ENCODE measurements at places on chromosomes 6 and 20.

- DNase-seq = no peak
Observed at GRCh38 chr6:144063246-144063743, 32.1 kb downstream of the SF3B5 start.

- no peak for DNase-seq
Observed at GRCh38 chr6:16653226-16653625, 108.0 kb downstream of the ATXN1 start.

- DNase-seq = no peak
Observed at GRCh38 chr20:2814587-2815051, at the start of gene C20orf141. Gene C20orf141 (plus strand): TSS chr20:2814987. CDS start chr20:2815185, 198 bp downstream.

DNA sequence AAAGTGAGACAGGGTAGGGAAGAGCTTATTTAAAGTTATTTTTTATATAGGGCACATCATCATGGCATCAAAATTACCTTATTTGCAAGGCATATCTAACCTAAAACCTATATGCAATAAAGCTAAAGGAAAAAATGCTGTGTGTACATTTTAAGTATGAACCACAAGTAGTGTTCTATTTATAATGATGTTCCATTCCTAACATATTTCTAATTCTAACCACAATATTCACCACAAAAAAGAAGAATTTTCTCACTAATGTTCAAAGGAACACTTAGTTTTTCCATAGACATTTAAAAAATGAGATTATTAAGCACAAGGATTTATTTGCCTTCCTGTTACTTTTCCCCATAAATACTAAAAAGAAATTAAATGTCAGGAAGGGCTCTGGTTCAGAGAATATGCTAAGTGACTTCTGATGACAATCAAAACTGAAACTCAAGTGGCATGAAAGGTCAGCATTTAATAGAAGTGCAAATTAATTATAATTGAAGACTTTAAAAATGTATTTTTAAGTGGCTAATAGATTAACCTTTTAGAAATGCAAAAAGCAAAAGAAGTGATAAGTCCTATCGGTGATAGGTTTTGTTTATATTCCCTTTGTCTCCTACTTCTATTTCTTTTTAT, 25.1 kb downstream of the GPR63 start:
- DNase-seq = no peak

GRCh38 chr20:36034875-36035274, 66.5 kb downstream of the CNBD2 start:
- no peak for DNase-seq

DNA sequence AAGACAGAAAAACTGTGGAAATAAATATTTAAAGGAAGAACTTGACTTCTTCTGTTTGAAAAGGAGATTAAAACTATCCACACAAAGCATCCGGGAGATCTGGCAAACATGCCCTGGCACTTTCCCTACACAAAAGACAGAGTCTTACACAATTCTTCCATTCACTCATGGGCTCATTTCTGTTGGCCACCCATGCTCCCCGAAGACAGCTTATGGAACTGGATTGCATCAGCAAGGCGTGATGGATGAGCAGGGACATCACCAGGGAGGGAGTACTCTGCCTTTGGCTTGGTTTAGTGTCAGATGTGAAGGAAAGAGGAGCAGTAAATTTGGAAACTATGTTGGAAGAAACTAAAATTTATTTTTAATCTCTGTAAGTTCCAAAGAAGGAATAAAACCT, 379.3 kb downstream of the CD109 start:
- no peak for DNase-seq

DNA sequence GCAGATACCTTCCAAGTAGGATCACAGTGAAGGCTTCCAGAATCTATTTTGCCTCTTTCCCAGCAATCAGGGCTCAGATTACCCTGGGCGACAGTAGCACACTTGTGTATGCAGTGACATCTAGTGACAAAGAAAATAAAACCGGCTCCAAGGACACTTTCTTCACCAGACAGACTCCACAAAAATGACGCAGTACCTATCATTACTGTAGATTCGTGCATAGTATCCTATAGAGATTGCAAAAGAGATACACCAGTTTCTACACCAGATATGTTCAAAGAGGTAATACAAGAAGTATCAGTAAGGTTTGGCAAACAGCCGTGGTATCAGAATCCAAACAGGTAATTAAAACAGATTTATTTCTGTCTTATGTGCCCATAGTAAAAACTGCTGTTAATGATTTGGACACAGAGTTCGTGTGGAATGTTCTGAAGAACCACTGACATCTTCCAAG, 600.4 kb upstream of the JAG1 start:
- DNase-seq = no peak

DNA sequence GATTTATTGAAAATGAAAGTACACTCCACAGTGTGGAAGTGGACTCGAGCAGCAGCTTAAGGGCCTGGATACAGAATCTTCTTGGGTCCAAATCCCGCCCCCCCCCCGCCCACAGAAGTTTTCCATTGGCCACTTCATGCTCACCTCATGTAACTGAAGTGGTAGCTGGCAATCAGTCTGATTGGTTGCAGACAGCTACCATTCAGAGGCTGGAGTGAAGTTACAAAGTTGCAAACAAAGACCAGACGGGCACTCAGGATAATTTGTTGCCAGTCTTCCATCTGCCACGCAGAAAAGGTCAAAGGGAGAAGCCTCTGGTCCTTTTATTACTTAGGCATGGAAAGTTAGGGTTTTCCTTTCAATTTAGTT, 25.8 kb upstream of the FABP7 start:
- DNase-seq = no peak

DNA sequence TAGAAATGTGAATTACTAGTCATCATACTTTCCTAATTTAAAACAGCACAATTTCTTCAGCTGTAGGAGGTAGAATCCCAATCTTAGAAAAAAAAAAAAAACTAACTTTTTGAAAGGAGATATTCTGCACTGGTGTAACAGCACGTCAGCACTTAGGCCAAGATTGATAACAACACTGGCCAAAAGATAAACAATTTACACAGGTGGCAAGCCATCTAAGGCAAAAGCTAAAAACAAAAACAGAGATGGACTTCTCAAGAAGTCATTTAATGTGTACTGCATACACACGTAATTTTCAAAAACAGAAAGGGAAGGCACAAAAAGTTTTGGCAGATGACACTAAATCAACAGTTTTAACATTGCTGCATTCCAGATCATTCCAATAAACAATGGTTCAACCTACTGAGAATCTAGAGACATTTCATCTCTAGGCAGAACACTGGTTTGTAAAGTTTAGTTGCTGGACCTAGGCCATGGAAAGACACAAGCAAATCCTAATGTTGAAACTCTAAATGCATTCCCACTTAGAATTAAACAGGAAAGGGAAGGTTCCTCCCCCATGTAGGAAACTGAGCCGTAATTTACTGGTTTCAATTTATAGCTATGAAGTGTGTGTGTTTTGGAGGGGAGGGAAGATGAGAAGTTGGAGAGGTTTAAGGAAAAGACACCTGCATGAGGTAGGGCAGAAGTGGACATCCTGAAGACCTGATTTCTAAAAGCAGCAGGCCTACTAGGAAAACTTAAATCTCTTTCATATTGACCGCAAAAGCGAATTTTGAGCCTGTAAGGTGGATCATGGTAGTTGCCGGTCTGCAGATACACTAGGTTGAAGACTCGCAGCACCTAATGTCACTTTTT, 1.3 kb downstream of the GCLC start:
- DNase-seq = no peak
